ENCODE measurements at places on chromosomes 3 and 15.

DNA sequence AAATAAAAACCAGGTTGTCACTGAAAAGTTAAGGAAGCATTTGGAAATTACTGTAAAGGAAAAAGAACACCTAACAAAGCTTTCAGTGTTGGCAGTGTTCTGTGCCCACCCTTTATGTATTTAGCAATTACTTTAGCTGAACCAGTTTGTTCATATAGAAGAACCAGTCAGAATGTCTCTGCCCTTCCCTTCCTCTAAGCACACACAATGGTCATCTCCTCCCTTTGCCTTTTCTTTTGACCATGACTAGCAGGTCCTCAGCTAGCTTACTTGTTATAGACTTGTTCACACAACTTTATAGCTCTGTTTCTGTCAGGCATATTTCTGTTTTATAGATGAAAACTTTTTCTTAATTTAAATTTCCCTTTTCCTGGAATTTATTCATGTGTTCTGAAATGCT is 59.6 kb downstream of the AKAP13 start:
- DNase-seq, result no peak

DNA sequence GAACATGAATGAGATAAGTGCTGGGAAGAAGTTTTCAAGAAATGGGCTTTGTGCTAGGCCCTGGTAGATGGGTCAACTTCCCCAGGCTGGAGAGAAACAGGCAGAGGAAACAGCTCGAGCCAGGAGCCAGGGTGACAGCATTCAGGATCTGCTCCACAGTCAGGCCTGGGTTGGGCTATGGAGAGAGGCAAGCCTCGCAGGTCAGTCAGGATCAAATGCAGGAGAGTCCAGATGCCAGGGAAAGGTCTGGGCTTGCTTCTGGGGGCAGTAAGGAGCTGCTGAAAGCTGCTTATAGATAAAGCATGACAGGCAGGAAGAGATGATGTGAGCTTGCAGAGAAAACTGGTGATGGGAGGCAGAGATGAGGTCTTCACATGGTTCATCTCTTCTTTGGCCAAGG is 11.0 kb upstream of the USP3 start:
- no peak for DNase-seq

- DNase-seq, result no peak
Observed at GRCh38 chr3:71421475-71421819, 162.1 kb downstream of the FOXP1 start.

DNA sequence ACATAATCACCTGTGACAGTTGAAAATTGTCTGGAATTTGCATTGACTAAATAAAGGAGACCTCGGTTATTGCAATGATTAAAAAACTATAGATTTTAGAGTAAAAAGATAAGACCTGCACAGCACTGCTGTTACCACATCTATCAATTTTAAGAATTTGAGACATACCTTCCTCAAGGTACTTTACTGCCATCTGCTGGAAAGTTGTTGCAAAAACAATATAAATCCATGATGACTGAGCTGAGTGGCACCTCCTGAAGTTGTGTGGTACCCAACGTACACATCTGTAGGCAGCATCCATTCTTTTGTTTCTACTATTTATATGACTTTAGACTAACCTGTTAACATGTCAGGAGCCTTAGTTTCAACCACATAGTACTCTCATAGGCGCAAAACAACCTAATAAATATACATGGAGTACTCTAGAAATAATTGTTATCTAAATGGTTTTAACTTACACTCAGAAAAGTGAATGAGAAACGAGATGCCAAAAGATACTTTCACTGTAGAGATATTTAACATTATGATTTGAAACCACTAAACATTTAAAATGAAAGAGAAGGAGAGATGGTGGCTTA is 106.7 kb downstream of the GHSR start:
- DNase-seq, result peak; percentile 23

- DNase-seq, result no peak
Observed at GRCh38 chr15:48500595-48500994, 144.9 kb downstream of the FBN1 start.

- DNase-seq, result no peak
Observed at GRCh38 chr3:172415323-172415722, 32.9 kb downstream of the GHSR start.

DNA sequence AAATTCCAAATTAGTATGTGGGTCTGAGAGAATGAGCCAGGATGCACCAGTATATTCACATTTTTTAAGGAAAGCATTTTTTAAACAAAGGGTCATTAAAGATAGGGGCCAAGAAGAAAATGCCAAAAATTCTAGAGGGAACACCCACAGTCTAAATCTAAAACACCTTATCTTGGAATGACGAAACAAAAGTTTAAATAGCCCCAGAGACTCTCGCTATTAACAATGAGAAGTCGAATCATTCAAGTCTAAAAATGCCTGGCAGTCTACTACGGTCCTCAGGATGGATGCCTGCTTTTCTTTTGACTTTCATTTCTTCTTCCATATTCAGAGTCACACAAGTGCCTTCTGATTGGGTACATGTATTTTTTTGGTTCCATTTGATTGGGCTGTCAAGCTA is 66.3 kb downstream of the SSUH2 start:
- DNase-seq, result no peak

- DNase-seq, result no peak
Observed at GRCh38 chr3:189967254-189967865, 153.3 kb downstream of the P3H2 start.

Data from NCI-H524 treated with DMSO at 0.1 percent for 48 hours (cell line).